ENCODE measurements at places on chromosomes 3 and 15. TPM values are rescaled to one million over a fixed set of nuclear protein-coding genes. Genes with fewer than 3 reads are reported as not detected.
A peak's percentile ranks its signal among the peaks of the same experiment; 100 is the strongest.

DNA sequence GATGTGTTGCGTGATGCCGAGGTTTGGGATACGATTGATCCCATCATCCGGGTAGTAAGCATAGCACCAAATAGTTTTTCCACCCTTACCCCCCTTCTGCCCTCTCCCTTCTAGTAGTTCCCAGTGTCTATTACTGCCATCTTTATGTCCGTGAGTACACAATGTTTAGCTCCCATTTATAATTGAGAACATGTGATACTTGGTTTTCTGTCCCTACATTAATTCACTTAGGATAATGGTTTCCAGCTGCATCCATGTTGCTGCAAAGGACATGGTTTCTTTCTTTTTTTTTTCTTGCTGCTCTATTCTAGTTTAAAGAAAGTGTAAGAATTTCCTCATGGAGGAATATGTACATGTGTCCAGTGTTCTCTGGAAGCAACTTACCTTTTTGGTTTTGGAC is 51.8 kb downstream of the NSUN3 start:
- no peaks in the 10 kb centered on the region for H3K27me3 ChIP-seq
- DNase-seq: no peak
- peaks cover 53% of the 10 kb centered on the region for H3K36me3 ChIP-seq
- peaks cover 24% of the 10 kb centered on the region for H3K4me1 ChIP-seq

Gene HEXA
- 94.7 TPM for polyA plus RNA-seq

- H3K27ac ChIP-seq: no peak overlapping the region
- peaks cover 2% of the 10 kb centered on the region for H3K4me1 ChIP-seq
- DNase-seq: no peak
- no peaks in the 10 kb centered on the region for H3K27me3 ChIP-seq
- no peak overlapping the region for H3K4me3 ChIP-seq
These were observed 37.8 kb downstream of the KY start for GRCh38 chr3:134613006-134613520.

DNA sequence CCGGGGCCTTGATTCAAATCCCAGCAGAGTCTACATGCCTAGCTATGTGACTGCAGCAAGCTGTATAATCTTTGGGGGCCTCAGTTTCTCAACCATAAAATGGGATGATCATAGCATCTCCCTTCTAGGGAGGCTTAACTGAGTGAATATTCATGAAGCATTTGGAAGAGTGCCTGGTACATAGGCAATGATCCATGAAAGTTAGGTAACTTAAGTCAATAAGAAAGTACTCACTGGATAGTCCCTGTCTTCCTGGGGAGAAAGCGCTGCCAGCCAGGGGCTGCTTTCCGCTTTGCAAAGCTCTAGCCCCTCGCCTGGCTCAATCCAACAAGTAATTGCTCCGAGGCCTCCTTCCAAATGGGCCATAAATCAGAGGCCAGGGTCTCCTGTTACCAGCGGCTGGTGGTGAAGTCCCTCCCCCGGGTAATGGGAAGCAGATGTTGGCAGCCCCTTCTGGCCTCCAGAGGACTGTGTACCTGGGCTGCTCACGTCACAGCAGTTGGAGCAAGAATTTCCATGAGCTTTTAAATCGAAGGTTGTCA is 521.9 kb upstream of the PROK2 start:
- peak overlapping the region; percentile 13 for H3K27ac ChIP-seq
- peaks cover 4% of the 10 kb centered on the region for H3K27me3 ChIP-seq
- H3K4me1 ChIP-seq: peaks cover 36% of the 10 kb centered on the region
- no peaks in the 10 kb centered on the region for H3K36me3 ChIP-seq
- DNase-seq: no peak

GRCh38 chr3:134007819-134008218 is 21.9 kb downstream of the SLCO2A1 start:
- H3K27ac ChIP-seq: no peak overlapping the region
- H3K4me3 ChIP-seq: no peak overlapping the region
- H3K27me3 ChIP-seq: peaks cover 10% of the 10 kb centered on the region
- no peak for DNase-seq
- H3K36me3 ChIP-seq: peaks cover 8% of the 10 kb centered on the region

DNA sequence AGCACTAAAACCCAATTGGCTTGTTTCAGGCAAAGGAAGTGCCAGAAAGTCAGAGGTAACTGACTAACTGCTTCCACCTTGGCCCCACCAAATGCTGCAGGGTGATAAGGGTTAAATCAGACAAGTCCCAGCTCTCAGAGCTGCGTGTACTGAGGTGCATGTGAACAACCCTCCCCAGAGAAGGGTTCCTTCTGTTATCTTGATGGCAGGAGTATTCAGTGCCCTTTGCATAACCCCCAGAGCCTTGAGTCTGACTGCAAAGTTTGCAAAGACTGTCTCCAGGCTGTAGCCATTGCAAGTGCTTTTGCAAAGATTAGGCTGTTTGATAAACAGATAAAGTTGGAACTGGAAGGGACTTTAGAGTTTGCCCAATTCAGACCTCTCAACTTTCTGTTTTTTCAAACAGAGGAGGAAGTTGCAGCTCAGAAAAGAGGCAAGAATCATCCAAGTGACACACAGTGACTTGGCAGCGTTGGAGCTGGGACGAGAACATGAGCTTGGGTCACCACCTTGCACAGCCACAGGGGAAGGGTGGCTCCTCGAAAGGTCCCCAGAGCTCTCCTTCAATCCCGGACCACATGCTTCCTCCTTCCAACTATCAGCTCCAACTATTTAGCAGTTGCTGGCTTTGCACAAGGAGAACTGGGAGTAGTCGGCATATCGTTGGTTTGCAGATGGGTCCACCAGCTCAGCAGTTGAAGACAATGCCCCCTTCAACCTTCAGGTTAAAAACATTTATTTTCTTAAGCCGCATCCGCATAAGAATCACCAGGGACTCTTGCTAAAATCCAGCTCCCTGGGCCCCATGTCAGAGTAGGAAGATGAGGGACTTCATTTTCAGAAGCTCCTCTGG is 224.8 kb upstream of the HES1 start:
- peaks cover 27% of the 10 kb centered on the region for H3K4me1 ChIP-seq
- peak overlapping the region; percentile 36 for H3K27ac ChIP-seq
- H3K36me3 ChIP-seq: peaks cover 3% of the 10 kb centered on the region
- H3K4me3 ChIP-seq: no peak overlapping the region

Gene LTK
- polyA plus RNA-seq: not detected

DNA sequence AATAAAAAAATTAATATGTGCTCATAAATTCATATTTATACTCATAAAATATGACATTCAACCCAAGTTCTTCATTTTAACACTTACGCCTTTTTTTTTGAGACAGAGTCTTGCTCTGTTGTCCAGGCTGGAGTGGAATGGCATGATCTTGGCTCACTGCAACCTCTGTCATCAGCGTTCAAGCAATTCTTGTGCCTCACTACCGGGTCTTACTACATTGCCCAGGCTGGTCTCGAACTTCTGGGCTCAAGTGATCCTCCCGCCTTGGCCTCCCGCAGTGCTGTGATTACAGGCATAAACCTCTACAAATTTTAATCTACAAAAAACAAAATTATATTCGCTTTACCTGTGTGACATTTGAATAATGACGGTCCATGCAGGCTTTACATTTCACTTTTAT is 74.1 kb upstream of the SNRPN start:
- H3K27me3 ChIP-seq: peaks cover 1% of the 10 kb centered on the region
- peaks cover 13% of the 10 kb centered on the region for H3K36me3 ChIP-seq

GRCh38 chr15:69299943-69300588 is 1.4 kb downstream of the PAQR5 start:
- DNase-seq: no peak
- no peak overlapping the region for H3K27ac ChIP-seq
